ENCODE measurements at places on chromosomes 3 and 15.
A peak's percentile ranks its signal among the peaks of the same experiment; 100 is the strongest.

- no peak for DNase-seq
Measured at GRCh38 chr3:177842743-177843734, 645.8 kb upstream of the TBL1XR1 start.

DNA sequence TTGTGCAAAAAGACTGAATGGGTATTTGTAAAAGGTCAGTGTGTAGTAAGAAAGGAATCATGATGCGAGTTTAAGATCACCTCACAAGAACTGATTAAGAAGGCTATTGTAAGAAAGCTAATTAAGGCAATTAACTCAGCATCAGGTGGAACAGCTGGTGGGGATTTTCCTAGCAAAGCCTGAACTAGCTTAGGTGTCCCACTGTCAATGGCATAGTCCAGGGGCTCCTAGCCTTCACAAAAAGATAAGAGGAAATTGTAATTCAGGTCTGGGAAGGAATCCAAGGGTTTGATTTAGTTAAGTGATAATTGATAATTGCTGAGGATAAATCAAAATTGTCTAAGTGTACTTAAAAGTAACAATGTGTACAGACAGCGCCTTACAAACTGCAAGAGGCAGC, 901.6 kb downstream of the TUSC7 start:
- no peak for DNase-seq

DNA sequence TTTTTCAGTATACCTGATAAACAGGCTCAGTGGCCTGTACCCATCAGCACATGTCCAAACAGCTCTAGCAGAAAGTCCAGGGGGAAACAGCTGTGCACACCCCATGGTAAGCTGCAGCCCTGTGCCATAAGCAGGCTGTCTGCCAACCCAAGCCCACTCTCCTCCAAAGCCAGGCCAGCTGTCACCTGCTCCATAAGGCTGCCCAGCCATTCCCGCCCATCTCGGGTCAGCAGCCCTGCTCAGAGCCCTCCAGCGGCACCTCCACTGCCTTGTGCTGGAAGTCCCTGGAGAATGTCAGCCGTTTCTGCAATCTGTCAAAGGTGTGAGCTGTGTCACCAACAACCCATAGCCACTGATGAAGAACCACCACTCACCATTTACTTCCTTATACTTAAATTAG, 82.0 kb downstream of the NTRK3 start:
- no peak for DNase-seq

- no peak for DNase-seq
Measured at GRCh38 chr3:145639003-145639606, 521.9 kb downstream of the PLOD2 start.

- DNase-seq = no peak
Measured at GRCh38 chr3:24387493-24387892, 107.2 kb downstream of the THRB start.

DNA sequence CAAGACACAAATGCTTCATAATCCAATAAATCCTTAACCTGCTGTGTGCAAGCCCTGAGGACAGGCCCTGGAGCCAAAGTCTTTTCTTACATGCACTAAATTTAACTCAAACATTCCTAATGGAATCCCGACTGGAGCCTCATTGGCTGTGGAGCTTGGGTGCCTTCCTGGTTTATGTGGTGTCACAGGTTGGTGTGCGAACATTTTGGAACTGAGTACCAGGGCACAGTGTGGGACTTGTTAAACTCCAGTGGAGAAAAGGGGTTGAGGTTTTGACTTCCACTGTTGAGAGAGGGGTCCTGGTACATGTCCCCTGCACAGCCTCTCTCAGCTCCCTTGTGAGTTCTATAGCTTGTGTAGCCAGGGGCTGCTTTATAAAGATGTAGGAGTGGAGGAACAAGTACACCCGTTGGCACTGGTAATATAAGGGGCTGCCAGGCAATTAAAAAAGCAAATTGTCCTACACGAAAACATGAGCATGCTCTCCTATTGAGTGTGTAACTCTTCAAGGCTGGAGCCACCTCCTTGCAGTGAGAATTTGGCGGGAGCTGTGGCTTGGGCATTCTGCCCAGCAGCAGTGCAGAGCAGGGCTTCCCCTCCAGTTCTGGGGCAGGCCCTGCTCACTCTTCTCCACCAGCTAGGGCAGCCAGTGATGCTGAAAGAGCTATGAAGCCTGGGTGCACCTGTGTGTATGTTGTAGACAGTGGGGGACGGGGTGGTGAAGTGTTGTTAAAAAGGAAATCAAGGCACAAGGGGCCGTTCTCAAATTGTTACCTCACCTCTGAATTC, 218.1 kb downstream of the CLSTN2 start:
- DNase-seq = no peak

- DNase-seq = no peak
Measured at GRCh38 chr3:180693656-180694055, 14.4 kb upstream of the CCDC39 start.

DNA sequence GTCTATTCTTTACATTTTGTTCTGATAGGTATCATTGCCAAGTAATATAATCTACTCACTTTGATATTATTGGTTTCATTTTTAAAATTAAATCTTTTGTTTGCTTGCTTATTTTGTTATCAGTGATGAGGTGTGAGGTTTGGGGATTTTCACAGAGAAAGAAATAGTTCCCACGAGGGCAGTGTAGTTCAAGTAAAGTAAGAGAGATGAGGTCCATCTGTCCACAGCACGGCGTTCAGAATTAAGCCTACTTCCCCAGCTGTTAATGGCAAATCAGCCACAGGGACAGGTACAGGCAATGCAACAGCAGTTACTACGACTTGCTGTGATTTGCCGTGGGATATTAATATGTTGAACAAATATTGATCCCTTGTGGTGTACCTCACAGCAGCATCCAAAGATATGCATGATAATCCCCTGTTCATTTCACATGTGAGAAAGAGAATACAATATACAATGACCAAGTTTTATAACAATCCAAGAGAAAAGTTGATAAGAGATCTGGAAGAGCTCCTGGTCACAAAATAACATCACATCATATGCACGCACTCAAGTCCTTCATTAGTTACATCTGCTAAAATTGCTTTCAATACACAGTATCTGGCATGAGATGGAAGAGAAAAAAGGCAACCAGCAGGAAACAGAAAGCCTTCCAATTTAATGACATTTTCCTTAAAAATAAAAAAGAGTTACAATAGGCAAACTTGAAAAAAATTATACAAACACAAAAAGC, 131.6 kb downstream of the TUSC7 start:
- DNase-seq = no peak

DNA sequence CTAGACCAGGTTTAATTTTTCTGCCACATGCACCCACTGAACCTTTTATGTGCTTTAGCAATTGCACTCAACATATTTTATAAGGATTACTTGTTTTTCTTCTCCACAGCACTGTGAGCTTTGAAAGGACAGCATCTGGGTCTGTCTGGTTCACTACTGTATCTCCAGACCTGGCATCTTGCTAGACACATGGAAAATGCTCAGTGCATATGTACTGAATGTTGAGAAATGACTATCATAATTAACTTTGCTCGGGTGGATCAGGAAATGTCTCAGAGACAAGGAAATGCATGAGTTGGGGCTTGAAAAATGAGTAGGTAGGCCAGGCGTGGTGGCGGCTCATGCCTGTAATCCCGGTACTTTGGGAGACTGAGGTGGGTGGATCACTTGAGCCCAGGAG, 40.2 kb downstream of the DOCK3 start:
- no peak for DNase-seq

- DNase-seq = no peak
Measured at GRCh38 chr15:66535056-66535455, 29.9 kb downstream of the ZWILCH start.

- no peak for DNase-seq
Measured at GRCh38 chr3:43597961-43598360, 23.9 kb downstream of the ANO10 start.

- peak; percentile 79 for DNase-seq
Measured at GRCh38 chr15:99014803-99015697, 7.5 kb upstream of the PGPEP1L start.

DNA sequence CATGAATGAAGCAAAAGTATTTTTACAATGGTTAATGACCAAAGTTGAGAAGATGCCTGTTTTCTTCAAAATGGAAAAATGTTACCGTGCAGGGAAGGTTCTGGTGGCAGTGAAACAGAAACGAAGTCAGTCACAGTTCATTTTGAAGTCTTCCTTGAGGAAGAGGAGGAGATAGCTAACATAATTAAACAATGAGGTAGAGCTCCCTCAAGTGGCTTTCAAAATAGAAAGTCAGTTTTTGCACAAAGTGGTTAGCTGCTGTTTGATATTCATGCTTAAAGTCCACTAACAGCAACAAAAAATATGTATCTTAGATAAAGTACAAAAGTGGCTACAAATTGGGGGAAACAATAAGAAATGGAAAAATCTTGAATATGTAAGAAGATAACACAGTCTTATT, 87.3 kb downstream of the TFG start:
- no peak for DNase-seq

GRCh38 chr3:177451864-177452830, 254.9 kb upstream of the TBL1XR1 start:
- DNase-seq = no peak

DNA sequence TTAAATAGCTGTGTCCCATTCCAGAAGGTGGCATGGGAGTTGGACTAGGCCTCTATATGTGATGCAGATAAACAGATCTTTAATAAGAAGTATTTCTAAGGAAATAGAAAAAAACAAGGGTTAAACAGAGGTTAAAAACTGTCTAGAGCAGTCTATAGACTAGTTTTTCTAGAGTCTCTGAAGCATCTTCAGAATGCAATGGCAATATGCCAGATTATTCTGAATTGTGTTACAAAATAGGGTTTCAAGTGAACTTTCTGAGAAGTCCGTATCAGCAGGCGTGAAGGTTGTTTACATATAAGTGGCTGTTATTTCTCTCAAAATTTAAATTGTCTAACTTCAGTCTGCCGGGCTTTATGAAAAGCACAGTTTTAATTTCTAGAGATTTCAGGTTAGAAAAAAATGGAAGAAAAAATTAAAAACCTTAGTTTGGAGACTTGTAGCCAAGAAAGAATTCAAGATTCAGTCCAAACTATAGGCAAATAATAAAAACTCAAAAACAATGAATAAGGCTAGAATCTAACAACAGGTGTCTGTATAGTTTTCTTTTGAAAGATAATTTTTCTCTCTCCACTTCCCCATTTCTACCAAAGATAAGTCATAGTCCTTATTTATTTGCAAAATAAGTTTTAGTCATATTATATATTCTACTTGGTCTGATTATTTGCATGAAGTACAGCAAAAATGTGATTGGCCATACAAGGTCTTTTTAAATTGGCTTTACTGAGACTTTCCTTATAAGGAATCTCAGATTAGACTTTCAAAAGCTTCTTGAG, 55.2 kb downstream of the OSTN start:
- DNase-seq = no peak

- no peak for DNase-seq
Measured at GRCh38 chr3:160390565-160391138, 8.4 kb downstream of the IFT80 start.

DNA sequence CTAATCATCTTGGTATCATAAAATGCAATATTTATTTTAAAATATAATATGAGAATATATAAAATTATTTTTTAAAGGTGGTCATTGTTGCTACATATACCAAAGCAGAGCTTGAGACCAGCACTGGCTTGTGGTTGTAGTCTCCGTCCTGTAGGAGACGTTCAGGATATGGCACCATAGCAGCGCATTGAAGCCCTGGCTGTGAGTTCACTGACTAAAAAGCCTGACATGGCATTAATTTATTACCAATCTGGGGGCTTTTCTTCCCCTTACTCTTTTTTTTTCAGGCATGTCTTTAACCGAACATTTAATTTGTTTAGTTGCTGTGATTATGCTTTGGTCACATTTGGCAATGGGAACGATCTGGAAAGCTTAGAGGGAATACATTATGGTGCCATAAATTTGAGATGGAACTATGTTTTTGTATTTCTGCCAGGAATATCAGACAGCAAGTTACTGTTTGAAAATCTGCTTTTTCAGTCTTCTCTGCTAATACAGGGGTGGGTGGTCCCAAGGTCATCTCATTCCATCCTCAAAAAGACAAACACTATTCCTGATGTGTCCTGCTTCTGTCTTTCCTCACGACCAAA, 108.5 kb downstream of the ZIC4 start:
- no peak for DNase-seq

GRCh38 chr3:74122281-74122680, 492.2 kb downstream of the CNTN3 start:
- DNase-seq = no peak

GRCh38 chr15:48625126-48625525, 20.4 kb downstream of the FBN1 start:
- no peak for DNase-seq

GRCh38 chr3:12875857-12876836, 34.8 kb upstream of the RPL32 start:
- peak; percentile 90 for DNase-seq

DNA sequence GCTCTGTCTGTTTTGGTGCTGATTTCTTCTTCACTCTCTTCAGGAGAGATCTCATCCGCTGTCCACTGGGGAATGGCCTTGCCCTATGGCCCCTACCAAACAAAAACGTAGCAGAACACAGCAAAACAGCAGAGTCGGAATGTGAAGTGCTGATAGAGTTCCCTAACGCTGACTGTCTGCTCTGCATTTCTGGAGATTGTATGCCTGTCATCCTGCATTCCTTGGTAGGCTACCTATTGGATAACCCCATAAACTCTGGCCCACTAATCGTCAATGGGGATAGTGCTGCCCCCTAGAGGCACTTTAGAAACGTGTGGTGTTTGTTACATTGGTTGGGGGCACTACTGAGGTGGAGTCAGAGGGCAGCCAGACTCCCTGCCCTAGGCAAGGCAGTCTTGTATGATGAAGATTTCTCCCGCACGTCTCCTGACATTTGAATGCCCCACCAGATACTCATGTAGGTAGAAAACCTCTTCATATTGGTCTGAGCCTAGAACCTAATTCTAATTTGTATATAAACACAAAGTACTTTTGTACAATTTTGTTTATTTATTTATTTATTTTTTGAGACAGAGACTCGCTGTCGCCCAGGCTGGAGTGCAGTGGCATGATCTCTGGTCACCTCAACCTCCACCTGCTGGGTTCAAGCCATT, 15.6 kb upstream of the MAGEF1 start:
- peak; percentile 73 for DNase-seq

DNA sequence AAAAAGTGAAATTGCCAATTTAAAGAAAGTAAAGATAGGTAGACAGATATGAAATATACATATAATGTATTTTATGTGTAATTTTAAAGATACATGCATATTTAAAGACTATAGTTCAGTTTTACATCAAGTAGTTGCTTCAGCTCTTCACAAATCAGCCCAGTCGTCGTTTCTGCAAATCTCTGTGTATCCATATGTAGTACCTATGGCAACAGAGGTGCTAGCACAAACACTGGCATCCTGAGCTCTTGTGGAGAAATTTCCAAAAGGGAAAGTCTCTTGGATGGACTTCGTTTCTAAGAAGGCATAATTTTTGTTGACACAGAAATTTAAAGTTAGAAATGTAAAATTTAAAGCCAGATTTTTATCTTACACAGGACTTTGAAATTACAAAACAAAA, 1284.7 kb downstream of the ROBO1 start:
- DNase-seq = no peak

DNA sequence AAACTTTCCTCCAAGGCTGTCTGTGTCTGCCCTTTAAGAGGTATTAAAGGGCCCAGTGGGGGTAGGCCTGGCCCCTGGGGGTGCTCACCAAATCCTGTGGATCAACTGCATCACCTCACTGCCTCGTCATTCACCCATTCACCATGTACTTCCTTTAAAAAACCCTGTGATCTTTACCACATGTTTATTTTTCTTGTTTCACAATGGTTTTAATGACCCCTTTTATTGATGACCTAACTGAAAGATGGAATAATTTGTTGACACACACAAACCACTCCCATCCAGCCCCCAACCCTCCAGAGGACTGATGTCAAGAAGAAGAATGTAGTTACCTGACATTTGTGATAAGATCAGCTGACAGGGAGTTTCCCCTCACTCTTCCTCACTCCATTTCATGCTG, 40.8 kb downstream of the KCNAB1 start:
- no peak for DNase-seq

GRCh38 chr3:23739536-23739935, 66.2 kb upstream of the UBE2E1 start:
- DNase-seq = no peak
